ENCODE measurements at places on chromosomes 1 and 21.

DNA sequence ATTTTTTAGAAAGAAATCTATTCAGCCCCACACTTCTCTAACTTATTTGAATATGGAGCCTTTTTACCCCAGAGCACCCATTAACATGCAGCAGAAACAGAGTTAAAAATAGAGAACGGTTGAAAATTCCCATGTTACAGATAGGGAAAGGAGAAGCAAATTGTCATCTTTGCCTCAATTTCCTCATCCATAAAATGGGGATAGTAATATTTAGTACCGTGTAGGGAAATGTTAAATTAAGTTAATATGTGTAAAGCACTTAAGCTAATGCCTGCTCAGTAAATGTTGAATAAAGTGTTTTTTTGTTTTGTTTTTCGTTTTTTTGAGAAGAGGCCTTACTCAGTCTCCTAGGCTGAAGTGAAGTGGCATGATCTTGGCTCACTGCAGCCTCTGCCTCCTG lies 50.3 kb downstream of the NAV1 start:
- no peak for DNase-seq

GRCh38 chr1:178450871-178451270 lies 45.9 kb downstream of the CLEC20A start:
- DNase-seq: no peak

DNA sequence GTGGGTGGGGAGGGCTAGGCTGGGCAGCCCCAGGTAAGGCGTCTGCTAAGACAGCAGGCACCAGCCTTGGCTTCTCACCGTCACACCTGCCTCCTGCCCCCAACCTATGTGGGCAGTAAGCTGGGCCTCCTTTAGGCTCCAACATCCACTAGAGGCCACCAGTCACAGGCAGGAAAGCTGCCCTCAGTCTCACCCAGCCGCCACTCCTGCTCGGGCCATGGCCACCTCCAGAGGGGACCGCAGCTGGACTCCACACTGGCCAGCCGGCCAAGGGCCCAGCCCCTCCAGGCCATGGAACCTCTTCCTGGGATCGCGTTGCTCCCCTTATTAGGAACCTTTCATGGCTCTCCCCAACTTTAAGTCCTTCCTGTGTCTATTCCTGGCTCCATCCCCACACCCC lies 74.5 kb downstream of the MRPL37 start:
- DNase-seq: no peak

DNA sequence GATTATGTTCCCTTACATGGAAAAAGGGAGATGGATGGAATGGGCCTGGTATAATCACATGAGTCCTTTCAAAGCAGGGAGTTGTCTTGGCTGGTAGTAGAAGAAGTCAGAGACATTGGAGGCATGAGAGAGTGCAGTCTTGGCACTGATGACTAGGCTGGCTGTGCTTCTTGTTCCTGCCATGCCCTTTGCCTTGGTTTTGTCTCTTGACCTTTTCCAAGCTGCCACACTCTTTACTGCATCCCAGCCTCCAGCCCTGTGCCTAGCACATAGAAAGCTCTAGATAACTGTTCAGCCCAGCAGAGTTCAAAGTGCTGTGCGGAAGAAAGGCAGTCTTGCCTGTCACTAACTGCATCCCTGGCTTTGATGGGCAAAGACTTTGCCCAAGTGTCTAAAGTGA lies 412.6 kb downstream of the PRDM2 start:
- no peak for DNase-seq

DNA sequence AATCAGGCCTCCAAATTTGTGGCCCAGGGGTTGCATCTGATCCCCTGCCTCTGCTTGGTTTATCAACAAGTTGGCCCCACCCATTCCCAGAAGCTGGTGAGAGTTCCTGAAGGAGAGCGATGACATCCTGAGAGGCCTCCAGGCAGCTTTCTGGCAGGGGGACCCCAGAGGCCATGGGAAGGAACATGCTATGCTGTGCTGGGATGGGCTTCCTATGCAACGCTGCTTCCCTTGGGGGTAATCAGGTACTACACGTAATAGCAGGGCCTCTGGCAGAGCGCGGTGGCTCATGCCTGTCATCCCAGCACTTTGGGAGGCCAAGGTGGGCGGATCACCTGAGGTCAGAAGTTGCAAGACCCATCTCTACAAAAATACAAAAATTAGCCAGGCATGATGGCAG lies 8.4 kb upstream of the MTF1 start:
- no peak for DNase-seq

DNA sequence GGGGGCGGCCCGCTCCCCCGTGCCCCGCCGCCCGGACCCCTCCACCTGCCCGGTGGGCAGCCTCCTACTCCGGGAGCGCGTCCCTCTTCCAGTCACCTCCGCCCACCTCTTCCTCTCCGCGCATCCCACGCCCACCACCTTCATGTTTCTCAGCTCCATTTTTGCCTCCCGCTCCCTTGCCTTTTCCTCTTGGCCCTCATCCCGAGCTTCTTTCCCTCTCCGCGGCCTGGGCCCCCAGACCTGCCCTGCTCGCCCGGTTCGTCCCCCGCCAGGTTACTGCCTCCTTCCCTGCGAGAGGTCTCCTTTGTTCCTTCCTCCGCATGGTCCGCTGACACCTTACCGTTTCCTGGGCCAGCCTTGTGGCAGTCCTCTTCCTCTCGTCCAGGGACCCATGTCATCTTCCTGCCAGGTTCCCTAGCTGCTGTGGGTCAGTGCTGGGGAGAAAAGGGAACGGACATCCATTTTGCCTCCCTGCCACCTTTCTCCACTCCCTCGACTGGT lies 563 bp downstream of the QSOX1 start:
- no peak for DNase-seq
